Activated CD8-positive, alpha-beta memory T cell treated with anti-CD3 and anti-CD28 coated beads, Interleukin-2, amount 10 ng/mL, durations not matched to agents 7 days and 5 days (primary cell): ENCODE measurements at places on chromosomes 4 and X. TPM values are rescaled to one million over a fixed set of nuclear protein-coding genes. Genes with fewer than 3 reads are reported as not detected.

The NALF2 gene
- total RNA-seq = not detected

The MAGEB17 gene
- total RNA-seq = not detected

GRCh38 chr4:153483432-153484418 is 17.6 kb downstream of the TMEM131L start:
- peak overlapping the region; percentile 36 for H3K4me3 ChIP-seq
- no peak for DNase-seq
- peaks cover 20% of the 10 kb centered on the region for H3K36me3 ChIP-seq
- H3K27ac ChIP-seq = peak overlapping the region; percentile 13
- H3K27me3 ChIP-seq = no peaks in the 10 kb centered on the region

DNA sequence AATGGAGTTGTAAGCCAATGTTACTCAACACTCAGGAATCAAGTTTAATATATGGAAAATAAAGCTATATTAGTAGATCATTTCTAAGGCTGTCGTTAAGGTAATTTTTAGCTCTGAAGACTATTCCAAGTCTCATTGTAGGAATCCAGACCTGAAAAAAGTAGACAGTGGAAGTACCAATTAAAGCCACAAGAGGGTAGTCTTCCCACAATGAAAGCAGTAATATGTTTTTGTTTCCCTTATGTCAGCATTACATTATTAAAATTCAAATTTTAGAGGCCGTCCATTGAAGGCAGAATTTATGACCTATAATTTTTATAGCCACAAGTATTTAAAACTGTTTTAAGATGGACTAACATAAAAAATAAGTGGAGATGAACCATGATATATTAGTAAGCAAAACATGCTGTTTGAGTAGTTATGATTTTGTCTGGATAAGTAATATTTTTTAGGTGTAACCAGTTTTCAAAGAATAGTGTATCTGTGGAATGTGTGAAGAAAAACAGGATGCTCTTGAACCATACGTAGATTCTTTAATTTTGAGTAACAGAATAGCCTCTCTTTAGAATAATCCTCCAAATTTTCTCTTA is 372.6 kb upstream of the TECRL start:
- no peak for DNase-seq
- no peaks in the 10 kb centered on the region for H3K36me3 ChIP-seq
- H3K4me1 ChIP-seq = no peaks in the 10 kb centered on the region
- H3K27ac ChIP-seq = no peak overlapping the region

GRCh38 chrX:9906919-9907318 is 60.2 kb upstream of the CLDN34 start:
- DNase-seq = no peak
- no peaks in the 10 kb centered on the region for H3K36me3 ChIP-seq
- peaks cover 2% of the 10 kb centered on the region for H3K4me1 ChIP-seq
- peaks cover 14% of the 10 kb centered on the region for H3K27me3 ChIP-seq

GRCh38 chr4:112110059-112110425 is 35.2 kb upstream of the FAM241A start:
- no peaks in the 10 kb centered on the region for H3K27me3 ChIP-seq
- peak overlapping the region; percentile 35 for H3K4me3 ChIP-seq
- no peak for DNase-seq
- peaks cover 10% of the 10 kb centered on the region for H3K4me1 ChIP-seq

DNA sequence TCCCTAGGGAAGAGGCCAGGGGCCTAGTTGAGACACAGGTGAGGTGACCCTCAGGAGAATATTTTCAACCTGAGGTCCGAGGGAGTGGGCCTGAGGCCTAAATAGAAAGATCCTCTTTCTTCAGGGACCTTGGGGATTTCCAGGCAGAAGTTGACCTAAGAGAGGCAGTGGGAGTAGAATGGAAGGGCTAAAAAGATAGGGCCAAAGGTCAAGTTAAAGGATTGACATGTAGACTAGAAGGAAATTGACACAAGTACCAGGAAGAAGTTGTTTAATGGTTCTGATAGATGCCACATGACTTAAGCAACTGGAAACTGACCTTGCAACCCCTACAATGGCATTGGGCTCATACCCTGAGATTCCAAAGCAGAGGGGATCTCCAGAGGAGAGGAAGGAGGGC is 76.9 kb downstream of the SHROOM3 start:
- no peak overlapping the region for H3K4me3 ChIP-seq
- H3K27me3 ChIP-seq = peaks cover 16% of the 10 kb centered on the region
- DNase-seq = no peak
- no peak overlapping the region for H3K27ac ChIP-seq
- no peaks in the 10 kb centered on the region for H3K4me1 ChIP-seq

- H3K36me3 ChIP-seq = peaks cover 9% of the 10 kb centered on the region
- peaks cover 30% of the 10 kb centered on the region for H3K4me1 ChIP-seq
- no peaks in the 10 kb centered on the region for H3K27me3 ChIP-seq
- peak; percentile 55 for DNase-seq
- H3K4me3 ChIP-seq = peak overlapping the region; percentile 68
These were observed 866 bp upstream of the EMD start for GRCh38 chrX:154378059-154378798.
